ENCODE measurements at places on chromosomes 13 and 19.

- no peak for DNase-seq
Measured at GRCh38 chr13:40672765-40673397, 6.4 kb upstream of the FOXO1 start.

GRCh38 chr13:25981060-25981459 is 70.8 kb downstream of the SHISA2 start:
- DNase-seq: no peak

- no peak for DNase-seq
Measured at GRCh38 chr13:47656651-47657050, 344.4 kb downstream of the SUCLA2 start.

DNA sequence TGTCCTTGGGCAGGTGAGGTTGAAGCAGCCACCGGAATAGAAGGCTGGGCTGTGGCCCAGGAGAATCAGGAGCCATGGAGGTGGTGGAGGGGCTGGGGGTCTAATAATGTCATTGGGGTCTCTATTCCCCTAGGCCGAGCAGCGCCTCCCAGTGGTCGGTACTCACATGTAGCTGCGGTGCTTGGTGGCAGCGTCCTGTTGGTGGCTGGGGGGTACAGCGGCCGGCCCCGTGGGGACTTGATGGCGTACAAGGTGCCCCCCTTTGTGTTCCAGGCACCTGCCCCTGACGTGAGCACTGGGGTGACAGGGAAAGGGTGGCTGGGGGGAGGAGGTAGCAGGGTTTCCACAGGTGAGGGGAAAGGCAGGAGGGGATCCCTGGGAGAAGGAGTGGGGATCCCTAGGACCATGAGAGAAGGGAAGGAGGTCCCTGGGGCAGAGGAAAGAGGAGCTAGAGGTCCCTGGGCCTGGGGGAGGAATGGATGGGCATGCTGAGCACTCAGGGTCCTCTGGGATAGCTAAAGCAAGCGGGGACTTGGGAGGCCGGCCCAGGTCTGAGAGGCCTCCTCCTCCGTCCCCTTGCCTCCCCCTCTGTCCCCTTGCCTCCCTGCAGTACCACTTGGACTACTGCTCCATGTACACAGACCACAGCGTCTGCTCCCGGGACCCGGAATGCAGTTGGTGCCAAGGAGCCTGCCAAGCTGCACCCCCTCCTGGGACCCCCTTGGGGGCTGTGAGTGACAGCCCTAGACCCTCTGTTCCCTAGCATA is 18.1 kb downstream of the MEGF8 start:
- DNase-seq: no peak

GRCh38 chr19:39937094-39937720 is 2.8 kb upstream of the FCGBP start:
- DNase-seq: no peak

- DNase-seq: no peak
Measured at GRCh38 chr13:113933901-113934300, 40.0 kb downstream of the C13orf46 start.

- DNase-seq: no peak
Measured at GRCh38 chr13:109021558-109021957, 392.1 kb downstream of the MYO16 start.

DNA sequence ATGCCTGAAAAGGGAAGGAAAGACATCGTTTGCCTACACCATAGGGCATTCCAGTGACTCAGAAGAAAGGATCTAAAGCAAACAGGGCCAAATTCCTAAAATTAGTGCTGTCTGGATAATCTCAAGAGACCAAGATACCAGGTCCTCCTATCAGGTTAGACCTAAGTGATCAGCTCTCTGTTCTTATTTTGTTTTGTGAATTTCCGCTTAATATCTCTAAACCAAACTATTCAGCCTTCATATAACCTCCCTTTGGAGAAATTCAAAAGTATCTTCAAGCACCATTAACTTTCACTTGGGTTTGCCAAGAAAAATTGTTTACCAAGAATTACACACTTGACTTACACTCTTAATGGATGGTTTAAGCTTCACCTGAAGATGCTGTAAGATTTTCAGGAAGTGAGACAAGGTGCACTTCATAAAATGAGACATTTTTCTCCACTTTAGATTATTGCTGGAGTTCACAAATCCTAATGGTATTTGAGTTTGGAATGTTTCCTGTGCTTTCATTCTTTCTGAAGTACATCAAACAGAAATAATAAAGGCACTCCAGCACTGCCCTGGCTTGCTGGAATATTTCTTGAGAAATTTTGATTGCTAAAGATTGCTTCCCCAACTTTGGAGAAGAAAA is 376.1 kb downstream of the LMO7 start:
- DNase-seq: no peak

GRCh38 chr19:5692723-5693194 is 2.7 kb downstream of the RPL36 start:
- DNase-seq: no peak

GRCh38 chr13:40477623-40478608 is 188.5 kb downstream of the FOXO1 start:
- no peak for DNase-seq

GRCh38 chr13:44079413-44080205 is 199.9 kb downstream of the LACC1 start:
- no peak for DNase-seq

GRCh38 chr13:109180905-109181425 is 551.6 kb downstream of the MYO16 start:
- no peak for DNase-seq

DNA sequence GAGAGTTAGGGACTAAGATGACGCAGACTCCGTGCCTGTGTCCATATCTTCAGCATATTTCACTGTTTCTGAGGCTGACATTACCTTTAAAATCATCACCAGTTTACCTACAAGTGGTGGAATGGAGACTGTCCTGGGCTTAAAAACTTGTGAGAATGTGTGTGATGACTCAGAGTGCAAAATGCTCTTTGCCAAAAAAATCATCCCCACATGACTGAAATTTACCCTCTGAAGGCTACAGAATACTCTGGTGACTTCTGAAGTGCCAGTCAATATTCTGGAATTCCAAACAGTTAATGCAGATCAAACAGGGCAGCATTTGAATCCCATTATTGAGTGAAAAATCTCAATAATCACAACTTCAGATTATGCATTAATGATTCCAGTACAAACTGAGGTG is 901.4 kb downstream of the EFNB2 start:
- no peak for DNase-seq

- DNase-seq: no peak
Measured at GRCh38 chr19:34067861-34068271, 104.4 kb upstream of the LSM14A start.

- no peak for DNase-seq
Measured at GRCh38 chr19:55704494-55705245, 29.6 kb downstream of the EPN1 start.

- DNase-seq: no peak
Measured at GRCh38 chr13:25943081-25943480, 108.7 kb downstream of the SHISA2 start.

- no peak for DNase-seq
Measured at GRCh38 chr13:47426126-47426849, 529.4 kb upstream of the HTR2A start.

DNA sequence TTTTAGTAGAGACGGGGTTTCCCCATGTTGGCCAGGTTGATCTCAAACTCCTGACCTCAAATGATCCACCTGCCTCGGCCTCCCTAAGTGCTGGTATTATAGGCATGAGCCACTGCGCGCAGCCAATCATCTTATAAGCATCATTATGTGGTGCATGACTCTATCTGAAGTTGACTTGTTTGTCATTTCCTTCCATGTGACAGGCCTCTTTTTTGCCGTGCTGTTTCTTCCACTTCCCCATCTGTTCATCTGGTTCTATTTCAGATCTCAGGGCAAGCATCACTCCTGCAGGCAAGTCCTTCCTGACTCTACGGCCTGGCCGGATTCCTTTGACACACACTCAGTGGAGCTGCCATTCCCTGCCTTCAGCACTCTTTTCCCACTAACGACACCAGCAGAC is 15.2 kb downstream of the COL5A3 start:
- no peak for DNase-seq

- DNase-seq: no peak
Measured at GRCh38 chr13:45607931-45608330, 7.6 kb downstream of the ERICH6B start.

- no peak for DNase-seq
Measured at GRCh38 chr19:13208672-13209483, 58.7 kb downstream of the IER2 start.

- DNase-seq: no peak
Measured at GRCh38 chr19:11304936-11305335, 9.0 kb downstream of the TSPAN16 start.

DNA sequence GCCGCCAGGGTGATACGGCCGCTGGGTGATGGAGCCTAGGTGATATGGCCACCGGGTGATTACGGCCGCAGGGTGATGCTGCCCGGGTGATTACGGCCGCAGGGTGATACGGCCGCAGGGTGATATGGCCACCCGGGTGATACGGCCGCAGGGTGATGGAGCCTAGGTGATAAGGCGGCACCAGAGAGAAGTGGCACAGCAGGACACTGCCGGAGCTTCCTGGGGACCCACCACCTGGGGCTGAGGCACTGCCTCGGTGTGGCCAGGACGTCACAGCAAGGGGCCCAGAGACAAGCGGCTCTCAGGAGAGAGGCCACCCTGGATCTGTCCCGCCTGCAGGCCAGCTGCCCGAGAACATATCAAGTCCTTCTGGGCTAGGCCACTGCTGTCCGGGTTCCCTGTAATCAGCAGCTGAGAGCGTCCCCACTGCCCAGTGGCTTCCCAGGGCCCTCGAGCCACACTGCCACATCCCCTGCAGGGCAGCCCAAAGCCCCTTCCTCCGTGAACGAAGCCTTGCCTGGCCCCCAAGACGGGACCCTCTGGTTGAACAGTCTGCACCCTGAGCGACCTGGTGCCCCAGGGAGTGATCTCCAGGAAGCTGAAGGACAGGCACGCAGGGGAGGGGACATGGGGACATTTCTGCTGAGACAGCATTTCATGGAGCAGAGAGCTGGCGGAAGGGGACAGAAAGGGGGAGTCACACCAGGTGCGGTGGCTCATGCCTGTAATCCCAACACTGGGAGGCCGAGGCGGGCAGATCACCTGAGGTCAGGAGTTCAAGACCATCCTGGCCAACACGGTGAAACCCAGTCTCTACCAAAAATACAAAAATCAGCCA is 22.1 kb downstream of the ZNF787 start:
- DNase-seq: no peak

- DNase-seq: no peak
Measured at GRCh38 chr19:50590191-50590590, 22.0 kb upstream of the LRRC4B start.

- DNase-seq: no peak
Measured at GRCh38 chr19:51690454-51691073, 2.6 kb upstream of the SPACA6 start.

DNA sequence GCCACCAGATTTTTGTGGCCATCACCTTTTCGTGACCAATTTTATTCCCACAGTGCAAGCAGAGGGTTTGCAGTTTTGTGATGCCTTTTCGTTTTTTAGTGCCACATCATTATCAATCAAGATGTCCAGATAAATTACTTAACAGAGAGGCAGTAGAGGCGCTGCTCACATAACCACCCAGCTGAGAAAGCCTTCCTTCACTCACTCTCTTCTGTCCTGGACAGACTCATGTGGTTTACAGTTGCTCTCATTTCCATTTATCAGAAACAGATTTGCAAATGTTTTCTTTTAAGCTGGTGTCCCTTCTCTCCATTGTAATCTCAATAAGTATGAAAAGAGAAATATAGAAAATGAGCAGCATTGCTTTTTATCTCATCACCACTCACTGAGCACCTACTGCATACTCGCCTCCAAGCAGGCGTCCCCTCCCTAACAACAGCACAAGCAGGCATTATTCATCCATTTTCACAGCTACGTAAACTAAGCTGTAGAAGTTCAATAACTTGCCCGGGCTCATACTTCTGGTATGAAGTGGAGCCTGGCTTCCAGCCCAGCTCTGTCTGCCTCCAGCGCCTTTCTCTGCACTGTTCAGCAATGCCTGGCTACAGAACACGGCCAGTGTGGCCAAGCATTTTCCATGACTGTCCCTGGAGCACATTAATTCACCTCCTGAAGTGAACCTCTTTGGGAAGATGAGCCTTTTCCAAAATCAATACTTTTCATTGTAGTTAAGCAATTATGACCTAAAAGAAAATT is 34.6 kb upstream of the KATNAL1 start:
- peak; percentile 61 for DNase-seq

- DNase-seq: no peak
Measured at GRCh38 chr19:33736158-33736557, 60.5 kb upstream of the KCTD15 start.

- no peak for DNase-seq
Measured at GRCh38 chr13:64579331-64579730, 2650.8 kb downstream of the PCDH9 start.

GRCh38 chr19:42153672-42154433 is 21.6 kb upstream of the POU2F2 start:
- no peak for DNase-seq

DNA sequence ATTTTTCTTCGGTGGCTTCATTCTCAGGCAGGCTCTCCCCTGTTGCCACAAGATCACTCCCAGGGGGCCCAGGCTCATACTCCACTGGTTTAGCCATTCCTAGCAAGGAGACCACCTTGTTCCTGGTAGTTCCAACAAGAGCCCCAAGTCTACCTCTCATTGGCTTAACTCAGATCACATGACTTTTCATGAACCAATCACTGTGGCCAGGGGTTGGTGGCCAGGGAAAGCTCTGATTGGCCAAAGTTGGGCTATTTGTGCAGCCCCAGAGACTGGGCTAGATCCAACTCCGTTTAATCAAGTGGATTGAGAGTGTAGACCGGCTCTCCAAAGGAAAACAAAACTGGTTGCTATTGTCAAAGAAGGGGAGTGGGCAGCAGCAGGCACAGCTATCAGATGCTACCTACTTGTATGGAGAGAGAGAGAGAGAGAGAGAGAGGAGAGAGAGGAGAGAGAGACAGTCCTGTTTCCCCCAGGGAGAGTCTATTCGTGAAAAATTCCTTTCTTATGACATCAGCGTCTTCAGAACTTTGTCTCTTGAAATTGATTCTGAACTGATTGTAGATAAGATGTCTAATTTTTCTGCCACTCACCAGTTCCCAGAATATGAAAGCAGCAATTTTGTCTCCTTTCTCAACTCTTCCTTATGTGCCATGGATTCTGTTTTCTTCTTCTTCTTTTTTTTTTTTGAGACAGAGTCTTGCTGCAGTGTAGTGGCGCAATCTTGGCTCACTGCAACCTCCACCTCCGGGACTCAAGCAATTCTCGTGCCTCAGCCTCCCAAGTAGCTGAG is 5.9 kb downstream of the CEACAM19 start:
- no peak for DNase-seq

DNA sequence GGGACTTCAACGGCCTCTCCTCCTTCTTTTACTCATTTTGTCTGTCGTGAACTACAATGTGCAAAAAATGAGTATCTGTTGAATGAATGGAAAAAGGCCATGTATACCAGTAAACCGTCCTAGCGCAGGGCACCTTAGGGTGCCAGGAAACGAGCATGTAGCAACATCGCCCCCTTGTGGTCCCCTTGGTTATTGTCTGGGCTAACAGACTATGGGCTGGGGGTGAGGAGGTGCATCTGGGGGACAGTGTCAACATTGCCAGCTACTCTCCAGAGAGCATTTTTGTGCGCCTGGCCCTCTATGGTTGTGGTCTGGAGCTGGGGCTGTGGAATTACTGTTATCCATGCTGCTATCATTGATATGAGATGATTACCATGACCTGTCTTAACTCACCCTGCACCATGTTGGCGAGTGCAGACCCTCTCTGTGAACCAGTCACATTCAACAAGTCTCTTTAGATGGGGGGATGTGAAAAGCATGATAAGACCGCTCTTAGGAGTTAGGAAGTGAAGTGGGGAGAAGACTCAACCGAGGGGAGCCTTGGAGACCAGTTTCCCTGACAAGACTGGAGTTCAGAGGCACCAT is 22.8 kb upstream of the SIGLEC11 start:
- peak; percentile 38 for DNase-seq

GRCh38 chr13:20799726-20800416 is 26.1 kb upstream of the EEF1AKMT1 start:
- DNase-seq: no peak

- no peak for DNase-seq
Measured at GRCh38 chr19:23402388-23402787, 7.1 kb upstream of the ZNF91 start.
